ENCODE measurements at places on chromosomes 2 and 18.
A peak's percentile ranks its signal among the peaks of the same experiment; 100 is the strongest.

DNA sequence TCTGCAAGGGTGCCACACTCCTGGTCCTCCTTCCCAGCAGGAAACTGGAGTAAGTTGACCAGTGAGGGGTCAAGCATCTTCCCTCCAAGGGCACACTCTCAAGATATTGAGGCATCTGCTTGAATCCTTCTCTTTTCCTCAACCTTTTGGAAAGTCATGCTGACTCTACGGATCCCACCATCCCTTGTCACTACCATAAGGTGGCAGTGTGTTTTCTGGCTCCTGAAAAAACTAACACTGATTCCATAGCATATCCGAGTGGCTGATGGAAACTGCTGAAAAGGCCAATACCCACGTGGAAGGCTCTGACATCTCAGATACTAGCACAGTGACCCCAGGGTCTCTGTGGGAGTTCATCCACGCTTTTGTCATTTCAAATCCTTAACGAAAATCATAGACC, 37.1 kb downstream of the GPR45 start:
- DNase-seq = no peak

- DNase-seq = peak; percentile 31
Measured at GRCh38 chr2:161122772-161123530, 37.3 kb upstream of the TANK start.

DNA sequence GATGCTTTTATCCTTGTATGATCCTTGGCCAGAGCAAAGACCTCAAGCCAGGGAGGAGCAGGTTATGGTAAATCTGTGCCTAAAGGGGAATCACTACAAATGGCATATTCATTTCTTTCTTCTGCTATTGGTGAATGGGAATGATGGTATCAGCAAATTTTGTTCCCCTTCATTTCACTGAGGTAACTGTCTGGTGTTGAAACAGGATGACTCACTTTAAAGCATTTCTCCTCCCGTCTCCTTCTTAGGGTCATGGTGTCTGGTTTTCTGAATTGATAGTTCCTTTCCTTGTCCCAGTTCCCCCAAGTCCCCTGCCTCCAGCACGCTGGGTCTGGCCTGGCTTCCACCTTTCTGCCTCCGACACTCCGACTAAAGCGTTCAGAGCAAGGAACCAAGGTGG, 109.2 kb downstream of the MREG start:
- DNase-seq = no peak

DNA sequence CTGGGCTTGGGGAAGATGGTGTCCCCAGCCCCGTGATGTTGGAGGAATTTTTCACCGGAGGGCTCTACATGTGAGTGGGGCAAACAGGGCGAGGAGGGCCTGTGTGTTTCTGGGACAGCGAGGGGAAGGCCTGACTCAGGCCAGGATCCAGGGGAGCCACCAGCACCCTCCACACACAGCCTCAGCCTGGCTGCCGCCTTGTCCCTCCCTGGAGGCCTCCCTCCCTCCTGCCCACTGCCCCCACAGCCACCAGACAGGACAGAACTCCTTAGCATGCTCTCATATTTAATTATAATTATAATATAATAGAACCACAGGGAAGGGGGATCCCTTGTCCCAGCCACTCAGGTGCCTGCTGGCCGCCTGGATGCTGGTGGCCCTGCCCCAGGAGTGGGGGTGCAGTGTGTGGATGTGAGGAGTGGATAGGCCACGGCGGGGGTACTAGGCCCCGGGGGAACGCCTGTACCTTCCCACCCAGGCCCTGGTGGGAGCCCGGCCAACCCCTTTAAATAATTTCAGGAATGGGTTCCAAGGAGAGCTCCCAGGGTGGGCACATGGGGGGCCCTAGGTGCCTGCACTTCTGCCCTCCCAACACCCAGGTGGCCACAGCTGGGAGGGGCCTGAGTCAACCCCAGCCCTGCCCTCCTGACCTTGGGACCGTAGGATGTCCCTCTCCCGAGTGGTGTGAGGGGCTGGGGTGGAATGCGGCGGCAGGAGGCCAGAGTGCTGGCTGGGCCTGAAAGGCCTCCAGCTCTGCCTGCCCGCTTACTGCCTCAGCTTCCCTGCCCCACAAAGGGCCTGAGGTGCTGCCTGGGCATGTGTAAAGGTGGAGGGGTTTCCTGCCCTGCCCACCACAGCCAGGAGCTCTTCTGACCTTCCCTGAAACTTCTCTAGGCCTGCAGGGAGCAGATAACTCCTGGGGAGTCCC, 8.8 kb downstream of the PDCD1 start:
- DNase-seq = no peak

- DNase-seq = no peak
Measured at GRCh38 chr2:64655873-64656272, 2.2 kb upstream of the SERTAD2 start.

DNA sequence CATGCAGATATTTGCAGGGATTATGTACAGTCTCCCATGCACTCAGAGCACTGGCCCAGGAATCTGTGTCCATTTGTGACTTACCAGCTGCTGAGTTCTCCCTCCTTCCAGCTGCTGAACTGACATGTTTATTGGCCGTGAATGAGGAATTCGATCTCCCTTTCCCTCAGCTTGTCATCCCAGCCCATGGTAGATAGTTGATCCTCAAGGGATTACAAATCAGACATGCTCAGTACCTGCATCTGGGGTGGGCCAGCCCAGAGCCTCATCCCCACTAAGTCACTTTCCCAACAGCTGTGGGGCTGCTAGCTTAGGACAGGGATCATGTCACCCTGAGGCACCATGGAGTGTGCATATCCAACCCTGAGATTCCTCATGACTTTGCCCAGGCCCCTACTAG, 1284.9 kb upstream of the LRRTM1 start:
- no peak for DNase-seq

- DNase-seq = no peak
Measured at GRCh38 chr2:232214053-232214452, 164.5 kb upstream of the ALPP start.

DNA sequence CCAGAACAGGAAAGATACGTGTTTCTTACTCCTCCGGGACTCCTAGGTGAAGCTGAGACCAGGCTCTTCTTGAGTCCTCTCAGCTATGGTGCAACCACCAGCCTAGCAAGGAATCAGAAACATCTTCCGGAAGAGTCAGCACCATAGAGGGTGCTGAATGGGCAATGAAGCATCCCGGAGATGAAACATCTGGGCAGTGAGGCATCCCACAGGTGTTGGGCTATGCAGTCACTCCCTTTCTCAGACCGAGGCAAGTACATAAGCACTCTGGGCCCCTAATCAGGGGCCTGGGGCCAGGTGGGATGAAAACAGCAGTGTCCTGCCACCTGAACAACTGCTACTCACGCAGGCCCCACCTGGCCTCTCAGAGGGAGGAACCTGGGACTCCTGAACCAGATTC, 1.4 kb upstream of the CAPN10 start:
- no peak for DNase-seq

- no peak for DNase-seq
Measured at GRCh38 chr2:157447741-157448140, 3.9 kb upstream of the CYTIP start.

GRCh38 chr2:132873738-132874137, 203.7 kb upstream of the LYPD1 start:
- DNase-seq = no peak

- no peak for DNase-seq
Measured at GRCh38 chr2:235533616-235534385, 40.0 kb downstream of the AGAP1 start.

GRCh38 chr2:15117409-15118050, 443.6 kb downstream of the NBAS start:
- no peak for DNase-seq

- no peak for DNase-seq
Measured at GRCh38 chr18:58303363-58303762, 259.3 kb downstream of the NEDD4L start.

DNA sequence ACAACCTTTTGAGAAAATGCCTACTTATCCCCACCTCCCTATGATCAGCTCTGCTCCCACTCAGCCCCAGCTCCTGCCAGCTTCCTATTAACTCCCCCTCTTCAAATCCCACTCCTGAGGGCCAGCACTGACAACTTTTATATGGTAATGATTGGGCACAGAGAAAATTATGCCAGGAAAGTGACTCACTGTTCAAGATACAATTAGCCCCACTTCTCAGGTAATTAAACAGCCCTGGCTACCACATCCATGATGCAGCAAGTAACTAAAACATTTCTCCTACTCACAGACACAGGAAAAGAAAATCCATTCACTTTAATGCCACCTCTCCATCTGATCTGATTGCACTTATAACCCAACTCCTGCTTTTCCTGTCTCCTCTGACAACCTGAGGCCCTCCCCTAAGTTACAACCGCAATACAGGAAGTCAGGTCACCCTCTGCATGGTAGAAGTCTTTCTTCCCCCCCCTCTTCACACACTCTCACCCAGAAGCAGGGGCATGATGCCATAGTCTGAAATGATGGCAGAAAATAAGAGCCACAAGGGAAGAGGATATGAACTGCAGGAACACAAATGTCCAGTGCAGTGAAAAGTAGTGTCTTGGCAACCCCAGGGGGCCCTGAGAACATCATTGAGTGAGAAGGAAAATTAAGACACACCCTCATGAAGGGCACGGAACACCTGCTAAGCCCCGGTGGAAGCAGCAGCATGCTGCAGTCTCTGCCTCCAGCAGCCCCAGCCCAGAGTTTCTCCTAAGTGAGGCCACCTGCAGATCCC, 54.4 kb downstream of the STK39 start:
- DNase-seq = no peak

GRCh38 chr2:121372082-121372481, 87.1 kb upstream of the TFCP2L1 start:
- no peak for DNase-seq

DNA sequence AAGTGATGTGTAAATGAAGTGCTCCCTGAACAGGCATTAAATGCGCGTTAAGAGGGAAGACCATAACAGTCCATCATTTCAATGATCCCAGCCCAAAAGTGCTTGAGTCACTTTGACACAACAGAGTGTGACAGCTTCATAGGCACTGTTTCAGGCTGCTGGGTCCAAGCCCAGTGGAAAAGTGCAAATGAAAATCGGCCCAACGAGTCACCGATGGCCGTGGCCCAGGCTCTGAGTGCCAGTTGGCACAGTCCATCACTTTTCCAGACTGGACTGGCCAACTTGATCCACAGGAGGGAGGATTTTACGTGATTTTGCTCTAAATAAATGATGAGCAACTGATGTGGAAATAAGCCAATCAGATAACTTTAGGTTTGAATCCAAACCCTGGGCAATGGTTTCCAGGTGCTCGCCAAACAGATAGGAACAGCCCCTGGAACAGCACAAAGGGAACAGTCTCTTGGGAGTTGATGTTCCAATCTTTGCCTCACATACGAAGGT, 114.0 kb downstream of the SP3 start:
- DNase-seq = no peak

DNA sequence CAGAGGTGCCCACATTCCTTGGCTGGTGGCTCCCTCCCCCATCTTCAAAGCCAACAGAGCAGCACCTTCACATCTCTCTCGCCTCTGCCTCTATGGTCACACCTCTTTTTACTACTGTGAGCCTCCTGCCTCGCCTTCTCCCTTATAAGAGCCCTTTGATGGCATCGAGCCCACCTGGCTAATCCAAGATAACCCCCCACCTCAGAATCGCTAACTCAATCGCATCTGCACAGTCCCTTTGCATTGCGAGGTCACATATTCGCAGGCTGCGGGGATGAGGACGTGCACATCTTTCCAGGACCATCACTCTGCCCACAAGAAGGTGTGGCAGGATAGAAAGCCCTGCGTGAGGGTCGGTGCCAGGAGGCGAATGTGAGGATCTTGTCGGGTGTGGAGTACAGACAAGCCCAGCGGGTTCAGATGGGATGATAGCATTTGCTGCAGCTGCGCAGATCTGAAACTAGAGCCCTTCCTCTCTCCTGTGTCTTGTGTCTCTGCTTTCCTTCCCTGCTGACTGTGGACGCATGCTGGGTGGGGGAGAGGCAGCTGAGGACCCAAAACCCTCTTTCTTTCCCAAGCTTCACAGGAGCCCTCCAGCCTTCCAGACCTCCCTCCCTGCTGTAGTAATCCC, 148.3 kb upstream of the HDAC4 start:
- DNase-seq = no peak

DNA sequence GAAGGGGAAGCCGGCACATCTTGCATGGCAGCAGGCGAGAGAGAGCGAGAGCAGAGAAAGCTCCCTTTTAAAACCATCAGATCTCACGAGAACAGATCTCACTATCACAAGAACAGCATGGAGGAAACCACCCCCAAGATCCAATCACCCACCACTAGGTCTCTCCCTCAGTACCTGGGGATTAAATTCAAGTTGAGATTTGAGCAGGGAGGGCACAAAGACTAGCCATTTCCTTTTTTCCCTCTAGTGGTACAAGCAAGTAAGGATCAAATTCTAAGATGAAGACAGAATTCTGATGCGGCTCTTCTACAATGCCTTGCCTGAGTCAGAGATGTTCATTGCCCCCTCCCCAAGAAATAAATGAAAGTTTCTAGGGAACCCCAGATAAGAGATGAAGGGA, 45.6 kb upstream of the ANKRD44 start:
- no peak for DNase-seq

DNA sequence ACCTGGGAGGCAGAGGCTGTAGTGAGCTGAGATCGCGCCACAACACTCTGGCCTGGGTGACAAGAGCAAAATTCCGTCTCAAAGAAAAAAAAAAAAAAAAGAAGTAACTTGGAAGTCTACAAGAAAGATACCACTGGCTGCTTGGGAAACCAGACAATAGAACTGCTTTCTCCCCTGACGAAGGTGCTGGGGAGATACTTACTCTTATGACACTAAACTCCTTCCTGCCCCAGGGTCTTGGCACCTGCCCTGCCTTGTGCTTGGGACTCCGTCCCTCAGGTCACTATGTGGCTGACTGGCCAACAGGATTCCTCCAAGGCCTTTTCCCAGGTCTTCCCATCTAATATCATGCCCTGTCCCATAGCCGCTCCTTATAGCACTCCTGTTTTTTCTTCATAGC, 30.7 kb downstream of the INPP5D start:
- no peak for DNase-seq

DNA sequence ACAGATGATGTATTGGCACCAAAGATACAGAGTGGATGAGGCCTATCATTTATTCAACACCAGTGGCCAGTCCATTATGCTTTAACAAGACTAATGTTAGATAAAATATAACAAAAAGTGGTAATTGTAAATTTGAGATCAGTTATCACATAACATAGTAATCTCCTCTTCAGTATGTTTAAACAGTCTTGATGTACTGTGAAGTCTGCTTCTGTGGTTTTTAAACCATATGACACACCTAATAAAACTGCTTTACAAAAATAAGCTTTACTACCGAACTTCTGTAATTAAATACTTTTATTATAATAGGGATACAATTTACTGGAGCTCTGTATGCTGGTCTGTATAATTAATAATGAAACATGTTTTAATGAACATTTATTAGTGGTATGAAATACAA, 2156.1 kb upstream of the CELF4 start:
- DNase-seq = no peak

DNA sequence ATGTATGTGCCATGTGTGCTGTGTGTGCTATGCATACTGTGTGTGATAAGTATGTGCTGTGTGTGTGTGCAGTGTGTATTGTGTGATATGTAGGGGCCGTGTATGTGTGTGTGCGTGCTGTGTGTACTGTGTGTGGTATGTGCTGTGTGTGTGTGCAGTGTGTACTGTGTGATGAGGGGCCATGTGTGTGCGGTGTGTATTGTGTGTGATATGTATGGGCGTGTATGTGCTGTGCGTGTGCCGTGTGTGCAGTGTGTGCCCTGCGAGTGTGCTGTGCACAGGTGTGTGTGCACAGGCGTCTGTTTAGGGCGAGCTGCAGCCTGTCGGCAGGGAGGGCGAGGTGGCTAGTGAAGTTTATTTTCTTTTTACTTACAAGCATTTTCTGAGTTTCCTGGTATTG, 16.1 kb downstream of the SNORC start:
- DNase-seq = no peak

Data from heart left ventricle (tissue), 16 donors.